LHCN-M2 (cell line): ENCODE measurements at places on chromosomes 1 and 21. TPM values are rescaled to one million over a fixed set of nuclear protein-coding genes. Genes with fewer than 3 reads are reported as not detected.

- no peak for DNase-seq
These were observed 397.9 kb upstream of the TMPRSS15 start for GRCh38 chr21:18801468-18801867.

GRCh38 chr1:205535866-205536758, 31.6 kb downstream of the CDK18 start:
- no peak for DNase-seq

FCER1G gene
- 0.86 and 1.2 TPM in 2 replicates for total RNA-seq

DNA sequence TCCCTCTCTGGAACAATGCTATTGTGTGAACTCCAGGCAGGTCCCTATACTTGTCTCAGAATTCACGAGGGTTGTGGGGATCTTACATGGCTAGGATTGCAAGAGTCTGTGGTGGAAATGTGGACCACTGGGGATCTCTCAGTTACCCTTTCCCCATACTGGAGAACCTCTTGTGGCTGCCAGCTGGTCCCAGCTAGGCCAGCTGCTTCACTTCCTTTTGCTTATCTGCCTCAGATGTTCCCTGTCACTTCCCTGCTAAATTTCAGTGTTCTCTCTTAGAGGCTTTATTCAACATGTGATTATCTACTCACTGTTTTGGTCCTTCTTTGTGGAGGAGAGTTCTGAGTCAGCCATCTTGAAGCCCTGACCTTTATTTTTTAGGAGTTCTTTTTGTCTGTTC, 75.9 kb upstream of the SAMD13 start:
- peak; percentile 6 for DNase-seq

SMYD3 gene
- total RNA-seq: 24.8 and 34.0 TPM in 2 replicates

KRTAP7-1 gene
- not detected in 2 replicates for total RNA-seq

GRCh38 chr1:33099290-33100118, 18.6 kb downstream of the AZIN2 start:
- DNase-seq: peak; percentile 100

- DNase-seq: peak; percentile 83
These were observed 56.4 kb downstream of the AHCTF1 start for GRCh38 chr1:246875041-246876026.

- DNase-seq: no peak
These were observed 171.4 kb downstream of the KIF26B start for GRCh38 chr1:245325922-245326795.

DNA sequence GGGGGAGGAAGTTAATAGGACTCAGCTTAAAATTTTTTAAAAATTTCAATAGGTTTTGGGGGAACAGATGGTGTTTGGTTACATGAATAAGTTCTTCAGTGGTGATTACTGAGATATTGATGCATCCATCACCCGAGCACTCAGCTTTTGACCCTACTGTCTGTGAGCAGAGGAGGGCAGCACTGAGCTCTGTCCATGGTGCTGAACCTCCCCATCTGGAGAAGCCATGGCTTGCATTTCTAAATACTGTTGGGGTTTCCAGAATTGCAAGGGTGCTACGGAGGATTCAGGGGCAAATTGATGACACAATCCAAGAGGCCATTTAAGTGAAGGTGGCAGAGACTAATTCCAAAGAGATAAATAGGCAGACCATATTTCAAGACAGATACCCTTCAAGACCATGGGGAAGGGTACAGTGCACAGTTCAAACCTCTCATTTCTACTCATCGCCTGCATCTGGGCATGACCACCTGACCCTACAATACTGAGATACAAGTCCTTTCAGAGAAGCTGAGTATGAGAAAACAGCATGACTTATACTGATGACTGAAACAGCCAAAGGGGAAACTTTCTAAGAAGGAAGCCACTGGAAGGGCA, 17.2 kb downstream of the SYT2 start:
- DNase-seq: peak; percentile 63

RAB4A gene
- total RNA-seq: 14.3 and 17.1 TPM in 2 replicates

GRCh38 chr1:178278916-178279686, 185.2 kb downstream of the RASAL2 start:
- DNase-seq: no peak

GSTM1 gene
- 1.1 and 1.2 TPM in 2 replicates for total RNA-seq

GRCh38 chr1:93537924-93538323, 90.0 kb downstream of the FNBP1L start:
- no peak for DNase-seq

SLC2A1 gene
- total RNA-seq: 244 and 317 TPM in 2 replicates
